ENCODE measurements at places on chromosomes 4 and X. TPM values are rescaled to one million over a fixed set of nuclear protein-coding genes. Genes with fewer than 3 reads are reported as not detected.

- DNase-seq = no peak
These were observed 14.3 kb downstream of the SMARCAD1 start for GRCh38 chr4:94221916-94222315.

CXCR3 gene
- not detected for total RNA-seq

- peak; percentile 5 for DNase-seq
These were observed 28.0 kb upstream of the ATP6AP2 start for GRCh38 chrX:40552768-40553167.

DNA sequence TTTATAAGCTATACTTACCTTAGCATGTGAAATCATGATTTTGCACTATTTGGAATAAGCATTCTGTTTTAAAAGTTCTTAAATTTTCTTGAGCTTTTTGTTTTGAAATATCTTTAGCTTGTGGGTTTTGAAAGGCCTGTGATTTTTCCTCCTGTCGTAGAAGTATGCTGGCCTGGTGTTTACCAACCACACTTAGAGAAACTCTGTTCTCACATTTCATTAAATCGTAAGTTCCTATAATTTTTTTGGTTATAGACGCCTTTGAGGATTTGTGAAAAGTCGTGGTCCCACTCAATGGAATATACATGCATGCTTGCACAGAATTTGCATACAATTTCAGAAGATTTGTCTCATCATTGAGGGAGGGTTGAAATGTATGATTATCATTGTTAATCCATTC, 63.6 kb downstream of the PDLIM5 start:
- no peak for DNase-seq

CTAG1A gene
- not detected for total RNA-seq

GRCh38 chrX:50978920-50979682, 68.6 kb downstream of the BMP15 start:
- no peak for DNase-seq

GRCh38 chrX:153598541-153599191, at the start of gene CCNQ:
CCNQ (minus strand) TSS chrX:153599139; CDS start chrX:153599073, 66 bp downstream.
- no peak for DNase-seq

SHROOM4 gene
- 4.9 TPM for total RNA-seq

- peak; percentile 82 for DNase-seq
These were observed 56.4 kb upstream of the DDX60 start for GRCh38 chr4:168374772-168375523.

- DNase-seq = peak; percentile 47
These were observed 100.6 kb downstream of the NHS start for GRCh38 chrX:17475449-17476217.

BMP15 gene
- not detected for total RNA-seq

GRCh38 chr4:87543835-87544461, 14.8 kb upstream of the SPARCL1 start:
- peak; percentile 57 for DNase-seq

DNA sequence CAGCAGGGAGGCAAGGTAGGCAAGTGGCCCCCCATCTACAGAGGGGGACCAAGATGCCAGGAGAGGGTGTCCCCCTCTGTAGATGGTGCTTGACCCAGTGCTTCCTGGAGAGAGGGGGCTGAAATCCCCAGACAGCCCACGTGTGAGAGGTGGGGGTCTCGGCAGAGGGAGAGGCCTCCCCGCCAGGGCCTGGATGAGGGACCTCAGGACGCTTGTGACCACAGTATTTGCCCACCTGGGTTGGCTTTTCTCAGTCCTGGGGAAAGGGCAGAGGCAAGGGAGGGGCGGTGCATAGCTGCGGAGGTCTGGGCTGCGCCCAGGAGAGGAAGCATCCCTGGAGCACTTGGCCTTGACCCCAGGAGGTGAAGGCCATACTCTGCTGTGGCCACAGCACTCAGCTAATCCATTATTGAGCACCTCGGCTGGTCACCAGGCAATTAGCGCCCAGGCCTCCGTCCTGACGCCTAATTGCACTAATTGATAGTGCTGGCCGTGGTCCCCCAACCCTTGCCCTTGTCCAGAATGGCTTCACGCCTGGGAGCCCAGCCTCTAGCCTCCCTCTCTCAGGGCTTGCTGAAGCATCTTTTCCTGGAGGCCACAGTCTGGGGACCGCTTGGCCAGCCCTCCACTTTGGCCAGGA, 30.7 kb downstream of the HMX1 start:
- DNase-seq = no peak

NEUROG2 gene
- total RNA-seq = not detected

ADGRL3 gene
- total RNA-seq = 5.3 TPM

DNA sequence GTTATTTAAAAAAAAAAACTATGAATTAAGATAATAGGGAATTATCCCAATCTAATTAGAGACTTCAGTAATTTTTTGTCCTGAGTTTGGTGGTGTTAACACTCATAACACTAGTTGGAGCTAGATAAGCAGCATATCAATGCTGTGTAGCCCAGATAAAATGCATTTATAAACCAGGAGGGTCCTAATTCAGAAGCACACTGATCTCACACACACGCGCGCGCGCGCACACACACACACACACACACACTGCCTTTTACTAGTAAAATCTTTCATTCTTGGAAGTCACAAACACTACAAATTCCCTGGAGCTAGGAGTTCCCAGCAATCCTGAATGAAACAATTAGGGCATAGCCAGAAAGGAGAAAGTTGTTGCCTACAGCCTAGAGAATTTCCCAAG, 3.2 kb downstream of the UNC5C start:
- no peak for DNase-seq

- no peak for DNase-seq
These were observed 56.1 kb upstream of the MSX1 start for GRCh38 chr4:4803216-4803911.

- DNase-seq = peak; percentile 12
These were observed 44.9 kb downstream of the STAP1 start for GRCh38 chr4:67603310-67604028.

DNAAF6 gene
- not detected for total RNA-seq

DNA sequence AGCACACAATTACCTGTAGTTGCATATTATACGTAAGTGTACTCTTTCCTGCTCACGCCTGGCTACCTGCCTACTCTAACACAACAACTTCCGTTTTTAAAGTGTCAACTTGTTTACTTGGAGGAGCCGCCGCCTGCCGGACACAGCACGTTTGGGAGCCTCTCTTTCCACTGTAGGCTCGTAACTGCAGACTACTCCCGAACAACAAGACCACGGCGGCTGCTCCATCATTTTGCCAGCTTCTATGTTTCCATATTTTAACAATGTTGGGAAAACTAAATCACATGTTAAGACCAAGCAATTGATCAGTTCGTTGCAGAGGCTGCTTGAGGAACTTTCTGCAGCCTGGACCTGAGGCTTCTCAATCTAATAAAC, 841 bp downstream of the MTNR1A start:
- DNase-seq = peak; percentile 40

TACR3 gene
- total RNA-seq = not detected

DNA sequence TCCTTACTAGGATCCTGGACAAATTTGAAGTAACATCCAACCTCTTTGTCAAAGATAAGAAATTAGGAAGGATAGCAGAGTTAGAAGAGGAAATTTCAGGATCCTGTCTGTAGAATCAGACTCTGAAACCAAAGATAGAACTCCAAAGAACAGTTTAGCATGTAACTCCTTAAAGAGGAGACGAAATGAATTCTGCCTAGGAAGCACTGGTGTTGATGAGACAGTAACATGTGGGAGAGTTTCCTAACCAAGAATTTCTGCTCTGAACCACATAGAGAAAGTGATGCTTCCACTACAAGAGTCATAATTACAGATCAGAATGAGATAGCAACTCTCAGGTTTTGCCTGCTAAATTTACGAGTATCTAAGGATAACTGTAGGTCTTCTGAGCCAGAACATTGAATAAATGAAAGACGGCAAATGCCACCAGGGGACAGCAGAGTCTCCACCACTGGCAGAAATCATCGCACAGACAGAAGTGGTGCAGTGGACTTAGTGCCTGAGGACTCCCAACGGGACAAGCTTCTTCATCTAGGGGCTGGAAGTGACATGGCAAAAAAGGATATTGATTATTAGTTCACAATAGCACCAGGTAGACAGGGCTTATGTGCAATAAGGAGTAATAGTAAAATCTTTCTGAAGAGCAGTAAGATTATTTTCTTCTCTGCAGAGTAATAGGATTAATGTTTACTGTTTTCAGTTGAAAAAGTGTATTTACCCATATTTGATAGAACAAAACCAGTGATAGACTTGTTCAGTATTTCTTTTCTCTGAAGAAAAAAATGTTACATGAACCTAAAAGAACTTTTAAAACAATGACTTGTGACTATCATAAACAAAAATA, 6.7 kb upstream of the PPID start:
- peak; percentile 73 for DNase-seq

- DNase-seq = peak; percentile 57
These were observed 338 bp upstream of the KLHL2 start for GRCh38 chr4:165207016-165207430.

- no peak for DNase-seq
These were observed 487.3 kb downstream of the MID1IP1 start for GRCh38 chrX:39288592-39288991.

DNA sequence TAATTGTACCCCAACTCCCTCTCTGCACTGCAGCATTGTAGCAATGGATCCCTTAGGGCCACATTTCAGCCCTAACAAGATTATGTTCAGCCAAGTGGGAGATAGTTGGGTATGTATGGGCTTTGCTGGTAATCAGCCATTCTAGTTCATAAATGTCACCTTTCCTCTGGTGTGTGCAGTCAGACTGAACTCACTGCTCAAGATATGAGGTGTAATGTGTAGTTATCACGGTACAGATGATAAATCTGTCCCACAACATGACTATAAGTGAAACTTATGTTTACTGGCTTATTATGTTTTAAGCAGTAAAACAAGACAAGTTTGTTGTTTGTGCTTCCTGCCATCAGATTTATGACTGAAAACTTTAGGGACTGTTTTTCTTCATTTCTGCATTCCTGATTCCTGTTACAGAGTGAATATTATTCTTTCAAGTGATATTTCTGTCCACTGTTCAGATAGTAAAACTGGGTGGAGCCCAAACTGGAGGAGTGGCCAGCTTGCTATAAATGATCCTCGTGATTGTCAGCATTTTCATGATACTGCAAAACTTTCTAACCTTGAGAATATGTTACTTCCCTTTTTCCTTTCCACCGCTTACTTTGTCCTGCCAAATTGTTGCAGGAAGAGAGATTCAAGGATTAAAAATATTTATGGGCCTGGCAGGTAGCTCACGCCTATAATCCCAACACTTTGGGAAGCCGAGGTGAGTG, 44.9 kb downstream of the ANAPC4 start:
- DNase-seq = no peak

- peak; percentile 32 for DNase-seq
These were observed 76.3 kb downstream of the ATP10D start for GRCh38 chr4:47561331-47561730.

DNA sequence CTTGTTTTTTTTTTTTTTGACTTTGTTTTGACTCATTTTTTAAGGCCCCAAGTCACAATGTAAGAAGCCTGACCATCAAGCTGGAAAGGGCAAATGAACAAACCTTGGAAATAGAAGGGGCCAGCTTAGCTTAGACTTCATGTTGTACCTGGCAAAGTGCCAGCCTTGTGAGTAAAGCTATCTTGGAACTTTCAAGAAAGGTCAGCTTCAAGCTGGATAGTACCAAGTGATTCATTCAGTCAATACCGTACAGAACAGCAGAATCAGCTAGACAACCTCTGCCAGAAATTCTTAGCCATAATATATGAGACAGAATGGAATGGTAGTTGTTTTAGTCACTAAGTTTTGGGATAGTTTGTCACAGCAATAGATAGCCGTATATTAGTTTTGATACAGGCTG, 1492.2 kb upstream of the TENM3 start:
- DNase-seq = peak; percentile 8

- DNase-seq = peak; percentile 56
These were observed 91.8 kb downstream of the PDE5A start for GRCh38 chr4:119536572-119537528.

FAM149A gene
- 31.9 TPM for total RNA-seq

- DNase-seq = no peak
These were observed 3.2 kb upstream of the KLHL34 start for GRCh38 chrX:21661316-21661715.

CCDC120 gene
- total RNA-seq = 1.9 TPM

DNA sequence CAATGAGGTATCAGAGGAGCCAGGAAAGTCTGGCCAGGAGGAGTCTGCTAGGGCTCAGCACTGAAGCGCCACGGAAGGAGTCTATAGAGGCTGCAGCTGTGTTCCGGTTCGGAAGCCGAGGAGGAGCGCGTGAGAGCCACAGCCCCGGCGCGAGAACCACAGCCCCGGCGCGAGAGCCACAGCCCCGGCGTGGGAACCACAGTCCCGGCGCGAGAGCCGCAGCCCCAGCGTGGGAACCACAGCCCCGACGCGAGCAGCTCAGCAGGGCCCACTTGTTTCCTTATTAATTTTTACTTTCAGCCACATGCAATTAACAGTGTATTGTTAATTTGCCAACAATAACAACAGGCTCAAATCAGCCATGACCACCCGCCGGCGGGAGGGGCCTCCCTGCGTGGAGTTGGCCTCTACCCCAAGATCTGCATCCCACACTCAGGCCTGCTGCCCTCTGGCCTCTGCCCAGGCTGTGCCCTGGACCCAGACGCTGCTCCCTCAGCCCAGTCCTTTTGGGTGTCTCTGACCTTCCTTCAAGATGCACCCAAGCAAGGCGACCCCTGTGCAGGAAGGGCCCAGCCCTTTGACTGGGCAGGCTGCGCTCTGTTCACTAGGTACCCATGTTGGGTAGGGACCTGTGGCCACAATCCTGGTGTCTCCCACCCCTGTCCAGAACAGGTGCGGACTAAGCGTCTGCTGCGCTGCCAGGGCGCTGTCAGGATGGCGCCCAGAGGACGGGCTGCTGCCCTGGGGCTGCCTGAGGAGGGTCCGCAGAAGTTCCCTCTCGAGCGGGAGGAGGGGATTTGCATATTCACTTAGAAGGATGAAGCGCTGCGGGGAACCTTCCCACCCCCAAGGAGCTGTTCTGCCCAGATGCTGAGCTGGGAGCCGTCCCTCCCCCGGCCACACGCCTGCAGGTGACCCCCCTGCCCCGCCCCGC, 113.8 kb downstream of the ADRA2C start:
- DNase-seq = no peak

DNA sequence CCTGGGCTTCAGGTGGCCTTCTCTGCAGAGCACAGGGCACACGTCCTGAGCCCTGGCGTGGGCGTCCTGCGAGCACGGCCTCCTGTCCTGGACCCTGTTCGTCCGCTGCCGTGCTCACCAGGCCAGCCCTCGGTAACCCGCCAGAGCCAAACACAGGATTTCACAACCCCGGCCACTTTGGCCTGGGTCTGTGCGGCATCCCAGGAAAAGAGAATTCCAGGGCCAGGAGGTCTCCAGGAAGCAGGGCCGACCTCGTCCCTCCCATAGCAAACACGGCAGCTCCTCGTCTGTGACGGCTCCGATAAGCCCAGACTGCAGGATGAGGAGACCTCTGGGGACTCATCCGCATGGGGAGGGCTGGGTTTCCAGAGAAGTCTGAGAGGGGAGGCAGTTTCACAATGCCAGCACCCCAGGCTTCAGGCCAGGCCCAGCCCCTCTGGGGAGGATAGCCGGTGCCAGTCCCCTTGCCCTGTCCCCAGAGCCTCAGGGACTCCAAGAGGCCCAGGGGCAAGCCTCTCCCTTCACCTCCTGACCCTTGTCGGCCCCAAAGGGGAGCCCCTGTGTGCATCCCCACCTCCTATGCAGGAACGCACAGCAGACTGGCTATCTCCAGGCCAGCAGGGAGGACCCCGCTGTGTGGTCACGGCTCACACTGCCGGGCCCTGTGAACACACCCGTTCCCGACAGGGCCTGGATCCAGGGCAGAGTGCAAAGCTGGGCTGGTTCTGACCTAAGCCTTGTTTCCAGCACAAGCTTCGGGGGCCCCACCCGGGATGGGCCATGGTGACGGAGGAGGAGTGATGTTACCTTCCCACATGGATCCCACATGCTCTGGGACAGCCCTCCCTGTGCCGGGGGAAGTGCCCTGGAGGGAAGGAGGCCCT, 22.3 kb upstream of the HTRA3 start:
- DNase-seq = no peak

RPS6KA6 gene
- total RNA-seq = 10.1 TPM
